ENCODE measurements at places on chromosomes 5 and 9.

DNA sequence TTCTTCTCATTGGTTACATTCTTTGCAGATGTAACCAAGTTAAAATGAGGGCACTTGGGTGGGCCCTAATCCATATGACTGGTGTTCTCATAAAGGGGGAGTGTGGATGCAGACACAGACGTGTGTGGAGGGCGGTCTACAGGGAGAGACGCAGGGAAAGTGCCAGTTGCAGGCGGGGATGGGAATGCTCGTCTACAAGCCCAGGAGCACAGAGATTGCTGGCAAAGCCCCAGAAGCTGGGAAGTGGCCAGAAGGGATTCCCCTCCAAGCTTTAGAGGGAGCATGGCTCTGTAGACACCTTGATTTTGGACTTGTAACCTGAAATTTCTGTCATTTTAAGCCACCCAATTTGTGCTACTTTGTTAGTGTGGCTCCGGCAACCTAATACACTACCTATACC, 96.8 kb upstream of the CTSL start:
- no peak for DNase-seq

- DNase-seq = no peak
These were observed 71.1 kb downstream of the MLLT3 start for GRCh38 chr9:20551236-20551635.

- DNase-seq = no peak
These were observed 68.7 kb downstream of the RAB24 start for GRCh38 chr5:177234841-177235240.

DNA sequence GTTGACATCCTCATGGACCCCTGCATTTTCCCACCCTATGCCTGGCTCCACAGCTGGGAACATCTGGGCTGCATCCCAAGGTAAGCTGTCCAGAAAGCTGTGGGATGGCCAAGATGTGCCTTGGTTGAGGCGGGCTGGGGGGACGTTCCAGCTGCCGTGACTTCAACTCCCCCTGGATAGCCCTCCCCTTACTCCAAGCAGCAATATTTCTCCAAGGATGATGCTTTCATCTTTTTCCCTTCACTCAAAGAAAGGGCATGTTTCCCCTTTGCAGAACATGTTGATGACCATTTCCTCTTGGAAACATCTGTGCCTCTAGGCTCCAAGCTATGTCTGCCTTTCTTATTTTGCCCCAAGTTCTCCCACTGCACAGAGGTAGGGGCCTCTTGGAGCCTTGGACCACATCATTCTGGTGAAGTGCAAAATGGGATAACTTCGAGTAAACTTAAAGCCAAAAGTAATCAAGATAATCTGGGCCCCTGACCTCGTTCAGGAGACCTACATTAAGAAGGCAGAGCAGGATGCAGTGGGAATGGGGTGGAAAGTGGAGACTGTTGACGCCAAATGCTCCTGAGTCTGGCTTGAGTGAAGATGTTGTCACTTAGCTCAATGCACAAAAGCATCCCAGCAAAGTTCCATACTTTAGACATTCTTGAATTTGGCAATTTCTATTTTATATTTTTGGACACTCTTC, 175.2 kb downstream of the GAS1 start:
- DNase-seq = no peak

GRCh38 chr5:14267991-14268708, 125.0 kb downstream of the TRIO start:
- no peak for DNase-seq

- no peak for DNase-seq
These were observed 71.6 kb upstream of the FRRS1L start for GRCh38 chr9:109238655-109239054.

DNA sequence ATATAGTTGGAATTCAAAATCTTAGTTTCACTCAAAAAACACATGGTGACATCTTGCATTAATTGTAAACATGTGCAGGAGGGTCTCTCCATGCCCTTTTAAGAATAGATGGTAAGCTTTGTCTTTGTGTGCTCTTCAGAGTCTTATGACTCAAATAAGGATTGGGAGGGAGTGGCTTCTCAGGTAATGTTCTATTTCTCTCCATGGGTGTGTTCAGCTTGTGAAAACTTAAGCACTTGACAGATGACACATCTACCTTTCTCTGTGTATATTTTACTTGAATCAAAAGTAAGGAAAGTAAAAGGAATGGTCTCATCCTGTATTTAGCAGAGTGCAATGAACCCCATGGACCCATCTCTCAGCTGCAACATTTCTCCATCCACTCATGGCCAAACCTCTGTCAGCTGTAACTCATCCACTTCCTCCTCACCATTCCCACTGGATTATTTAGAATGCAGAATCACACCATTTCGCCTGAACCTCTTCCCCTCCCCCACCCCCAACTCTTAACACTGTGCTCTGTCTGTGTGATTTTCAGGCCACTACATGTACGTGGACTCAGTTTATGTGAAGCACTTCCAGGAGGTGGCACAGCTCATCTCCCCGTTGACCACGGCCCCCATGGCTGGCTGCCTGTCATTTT, 82.1 kb downstream of the MAMDC2 start:
- DNase-seq = no peak

- DNase-seq = no peak
These were observed 146.4 kb downstream of the FBXL7 start for GRCh38 chr5:15646371-15646770.

DNA sequence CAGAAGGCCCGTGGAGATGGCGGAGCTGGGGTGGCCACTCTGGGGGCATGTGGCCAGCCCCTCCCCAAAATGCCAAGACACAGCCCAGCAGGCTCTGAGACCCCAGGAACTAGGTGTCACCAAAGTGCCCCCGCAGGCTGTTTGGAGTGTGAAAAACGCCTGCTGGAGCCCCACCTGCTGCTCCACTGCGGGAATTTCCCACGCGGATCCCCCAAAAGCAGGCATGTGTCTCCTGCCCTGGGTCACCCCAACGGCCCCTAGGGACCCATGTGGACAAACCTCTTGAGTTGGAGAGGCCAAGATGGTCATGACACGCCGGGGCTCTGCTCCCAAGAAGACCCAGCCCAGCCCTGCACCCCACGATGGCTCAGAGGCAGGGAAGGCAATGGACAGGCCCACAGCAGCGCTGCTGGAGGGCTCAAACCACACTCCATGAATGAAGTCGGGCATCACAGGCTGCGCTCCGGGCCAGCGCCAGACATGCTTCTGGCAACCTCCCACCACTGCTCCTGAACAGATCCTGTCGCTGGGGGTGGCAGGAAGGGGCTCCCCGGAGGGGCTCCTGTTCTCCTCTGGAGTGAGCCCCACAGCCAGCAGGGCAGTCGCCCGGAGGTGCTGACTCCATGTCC, 15.3 kb downstream of the NOTCH1 start:
- DNase-seq = peak; percentile 25

GRCh38 chr9:98656511-98656910, 52.2 kb downstream of the GABBR2 start:
- no peak for DNase-seq
